Common myeloid progenitor, CD34-positive (primary cell): ENCODE measurements at places on chromosomes 11 and 22.

- peak; percentile 79 for DNase-seq
Measured at GRCh38 chr11:64000026-64000739, 13.9 kb downstream of the OTUB1 start.

DNA sequence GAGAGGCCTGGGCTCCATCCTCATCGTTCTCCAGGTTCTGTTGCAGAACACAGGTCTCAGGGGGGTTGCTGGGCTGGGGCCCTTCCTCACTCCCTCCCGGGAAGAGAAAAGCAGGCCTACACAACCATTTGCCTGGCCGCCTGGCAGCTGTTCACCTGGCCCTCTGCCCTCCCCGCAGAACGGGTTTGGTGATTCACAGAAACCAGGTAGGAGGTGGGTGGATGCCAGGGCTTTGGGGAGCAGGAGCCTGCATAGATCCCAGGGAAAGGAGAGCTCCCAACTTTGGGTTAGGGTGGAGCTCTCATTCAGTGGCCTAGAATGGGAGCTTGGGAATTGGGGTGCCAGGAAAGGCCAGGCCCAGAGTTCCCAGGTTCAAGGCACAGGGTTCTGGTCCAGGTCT, 995 bp downstream of the TMEM134 start:
- no peak for DNase-seq

DNA sequence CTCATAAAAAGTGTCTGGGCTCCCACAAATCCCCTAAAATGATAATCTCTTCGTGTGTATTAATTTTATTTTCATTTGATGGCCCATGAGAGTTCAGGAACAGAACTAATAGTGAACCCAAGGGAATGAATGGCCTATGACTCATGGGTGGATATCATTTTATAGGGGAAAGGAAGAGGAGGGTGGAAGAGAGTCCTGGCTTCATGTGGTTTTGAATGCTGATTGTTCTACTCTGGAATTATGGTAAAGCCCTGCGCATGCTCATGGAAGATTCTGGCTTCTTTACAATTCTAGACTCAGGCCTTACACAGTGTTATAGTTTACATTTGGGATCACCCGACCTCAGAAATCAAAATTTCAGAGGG, 35.2 kb downstream of the MAML2 start:
- peak; percentile 38 for DNase-seq

DNA sequence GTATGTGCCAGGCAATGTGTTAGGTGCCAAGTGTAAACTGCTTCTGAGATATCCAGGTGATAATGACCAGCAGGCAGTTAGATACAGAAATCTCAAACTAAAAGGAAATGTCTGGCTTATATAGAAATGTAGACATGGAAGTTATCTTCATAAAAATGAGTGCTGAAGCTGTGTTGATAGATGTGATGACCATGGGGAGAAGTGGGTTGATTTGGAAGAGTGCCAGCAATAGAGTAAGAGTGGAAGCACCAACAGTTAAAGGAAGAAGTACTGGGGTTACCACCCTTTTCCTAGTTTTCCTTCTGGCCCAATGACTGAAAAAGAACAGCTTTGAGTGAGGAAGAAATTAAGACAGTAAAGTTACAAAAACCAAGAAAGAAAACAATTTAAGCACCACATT, 68.5 kb downstream of the C2CD3 start:
- DNase-seq: no peak

DNA sequence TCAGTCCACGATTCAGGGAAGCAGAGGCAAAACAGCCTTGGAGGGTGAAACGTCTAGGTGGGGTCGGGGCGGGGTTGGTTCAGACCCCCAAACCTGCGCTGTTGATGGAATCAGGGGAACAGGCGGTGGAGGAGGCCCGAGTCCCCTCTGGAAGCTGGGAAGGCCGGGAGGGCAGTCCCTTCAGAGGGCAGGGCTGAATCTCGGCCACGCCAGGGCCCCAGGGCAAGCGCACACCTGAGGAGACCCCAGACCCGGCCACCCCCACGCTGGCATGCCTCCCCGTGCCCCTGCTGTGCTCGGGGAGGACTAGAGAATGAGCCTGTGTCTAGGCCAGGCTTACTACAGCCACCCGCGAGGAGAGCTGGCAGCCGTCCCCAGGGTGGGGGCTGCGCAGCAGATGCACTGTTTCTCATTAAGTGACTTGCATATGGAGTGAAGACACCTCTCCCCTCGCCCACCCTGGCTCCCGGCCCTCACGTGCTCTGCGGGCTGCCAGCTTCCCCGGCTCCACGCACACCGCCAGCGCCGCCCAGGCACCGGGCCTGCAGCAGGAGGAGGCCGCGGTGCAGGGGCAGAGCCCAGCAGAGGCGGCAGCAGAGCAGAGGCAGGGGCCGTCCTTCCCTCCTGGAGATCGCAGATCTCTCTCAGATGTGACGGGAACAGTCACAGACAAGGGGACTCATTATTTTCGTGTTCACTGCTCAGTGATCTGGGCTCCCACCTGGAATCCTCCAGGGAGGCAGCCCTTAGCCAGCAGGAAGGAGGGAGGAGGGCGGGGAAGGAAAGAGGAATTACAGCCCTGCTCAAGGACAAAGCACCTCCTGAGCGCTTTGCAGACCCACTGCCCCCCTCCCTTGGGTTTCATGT, 47.1 kb upstream of the OPCML start:
- DNase-seq: no peak

GRCh38 chr11:112778091-112778876, 182.9 kb upstream of the NCAM1 start:
- no peak for DNase-seq

DNA sequence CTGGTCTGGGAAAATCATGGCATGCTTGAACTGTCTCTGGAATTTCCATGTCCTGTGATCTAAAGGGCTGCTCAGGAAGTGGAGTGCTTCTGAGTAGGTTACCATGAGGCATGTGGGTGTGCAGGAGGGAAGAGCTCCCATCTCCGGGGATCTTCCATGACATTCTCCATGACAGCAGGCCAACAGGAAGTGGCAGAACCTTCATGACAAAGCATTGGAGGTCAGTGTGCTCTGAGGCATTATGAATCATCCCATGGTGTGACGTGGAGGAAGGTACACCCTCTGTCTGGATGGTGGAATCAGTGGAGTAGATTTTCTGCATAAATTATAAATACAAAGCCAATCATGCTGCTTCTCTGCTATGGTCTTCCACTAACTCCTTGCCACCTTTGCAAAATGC, 139.6 kb upstream of the E2F8 start:
- DNase-seq: no peak
